ENCODE measurements at places on chromosomes 4 and X.
A peak's percentile ranks its signal among the peaks of the same experiment; 100 is the strongest.

DNA sequence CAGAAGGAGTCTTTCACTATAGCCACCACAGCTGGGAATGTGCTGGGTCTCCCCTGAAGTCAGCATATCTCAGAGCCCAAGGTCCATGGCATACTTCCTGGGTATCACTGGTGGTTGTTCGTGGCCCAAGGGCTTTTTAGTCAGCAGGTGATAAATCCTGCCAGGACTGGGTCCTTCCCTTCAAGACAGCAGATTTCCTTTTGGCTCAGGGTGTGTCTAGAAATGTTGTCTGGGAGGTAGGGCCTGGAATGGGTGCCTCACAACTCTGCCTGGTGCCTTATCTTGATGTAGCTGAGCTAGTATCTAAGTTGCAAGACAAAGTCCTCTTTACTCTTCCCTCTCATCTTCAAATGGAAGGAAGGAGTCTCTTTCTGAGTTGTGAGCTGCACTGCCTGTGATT is 102.4 kb upstream of the TMLHE start:
- no peak for DNase-seq
- no peak overlapping the region for H3K27ac ChIP-seq
- no peaks in the 10 kb centered on the region for H3K36me3 ChIP-seq
- H3K27me3 ChIP-seq = no peaks in the 10 kb centered on the region
- H3K4me3 ChIP-seq = no peak overlapping the region

DNA sequence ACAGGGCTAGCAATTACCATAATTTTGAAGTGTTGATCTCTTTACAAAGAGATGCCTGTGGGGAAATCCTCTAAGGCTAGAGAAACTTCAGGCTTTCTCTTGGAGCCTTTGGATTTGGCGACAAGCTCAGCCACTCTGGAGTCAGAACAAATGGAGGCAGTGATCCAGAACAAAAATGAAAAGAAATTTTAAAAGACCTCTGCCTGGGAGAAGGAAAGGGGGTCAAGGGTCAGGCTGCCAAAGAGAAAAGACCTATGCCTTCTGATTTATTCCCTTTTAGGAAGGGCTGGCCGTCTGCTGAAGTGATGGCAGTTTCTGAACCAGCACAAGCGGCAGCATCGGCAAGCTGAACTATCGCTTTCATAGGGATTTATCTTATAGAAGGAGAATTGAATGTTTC is 140.8 kb upstream of the SFRP2 start:
- no peaks in the 10 kb centered on the region for H3K27me3 ChIP-seq
- no peak overlapping the region for H3K27ac ChIP-seq
- no peaks in the 10 kb centered on the region for H3K4me1 ChIP-seq
- H3K4me3 ChIP-seq = no peak overlapping the region
- DNase-seq = no peak

DNA sequence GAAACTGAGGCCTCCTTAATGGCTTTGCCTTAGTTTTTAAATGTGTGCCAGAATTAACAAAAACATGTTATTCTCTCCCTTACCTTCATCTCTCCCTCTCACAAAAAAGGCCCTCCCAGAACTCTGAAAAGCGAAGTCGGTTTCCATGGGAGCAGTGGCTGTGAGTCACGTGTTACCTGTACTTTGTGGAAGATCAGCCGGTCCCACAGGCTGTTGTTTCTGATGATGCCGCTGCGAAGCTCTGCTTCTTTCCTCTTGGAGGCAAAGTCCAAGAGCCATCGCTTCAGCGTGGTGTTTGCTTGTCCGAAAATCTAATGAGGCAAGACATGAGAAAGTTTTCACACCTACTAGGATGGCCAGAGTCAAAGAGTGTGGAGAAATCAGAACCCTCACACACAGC is 32.5 kb upstream of the CENPU start:
- no peaks in the 10 kb centered on the region for H3K27me3 ChIP-seq
- no peaks in the 10 kb centered on the region for H3K36me3 ChIP-seq
- no peak for DNase-seq
- no peak overlapping the region for H3K4me3 ChIP-seq
- no peak overlapping the region for H3K27ac ChIP-seq

DNA sequence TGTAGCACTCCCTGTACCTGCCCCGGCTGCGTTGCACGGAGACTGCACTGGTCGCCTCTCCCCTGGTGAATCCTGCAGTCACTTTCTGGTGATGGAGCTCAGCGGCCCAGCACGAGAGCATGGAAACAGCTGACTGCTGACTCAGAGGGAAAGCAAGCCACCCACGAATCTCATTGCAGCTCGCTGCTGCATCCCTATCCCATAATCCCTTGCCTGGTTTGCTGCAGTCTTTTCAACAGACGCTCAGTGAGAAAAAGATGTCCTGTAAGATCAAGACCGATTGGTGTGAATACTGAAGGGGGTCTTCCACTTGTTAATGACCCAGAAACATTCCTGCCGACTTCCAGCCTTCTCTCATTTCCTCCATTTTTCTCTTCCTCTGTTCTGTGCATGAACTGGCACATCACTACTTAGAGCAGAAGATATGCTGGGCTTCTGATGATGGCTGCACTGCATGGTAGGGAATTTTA is 52.9 kb downstream of the TRIM2 start:
- no peaks in the 10 kb centered on the region for H3K4me1 ChIP-seq
- no peak for DNase-seq
- no peaks in the 10 kb centered on the region for H3K36me3 ChIP-seq
- no peaks in the 10 kb centered on the region for H3K27me3 ChIP-seq
- no peak overlapping the region for H3K4me3 ChIP-seq
- H3K27ac ChIP-seq = no peak overlapping the region

DNA sequence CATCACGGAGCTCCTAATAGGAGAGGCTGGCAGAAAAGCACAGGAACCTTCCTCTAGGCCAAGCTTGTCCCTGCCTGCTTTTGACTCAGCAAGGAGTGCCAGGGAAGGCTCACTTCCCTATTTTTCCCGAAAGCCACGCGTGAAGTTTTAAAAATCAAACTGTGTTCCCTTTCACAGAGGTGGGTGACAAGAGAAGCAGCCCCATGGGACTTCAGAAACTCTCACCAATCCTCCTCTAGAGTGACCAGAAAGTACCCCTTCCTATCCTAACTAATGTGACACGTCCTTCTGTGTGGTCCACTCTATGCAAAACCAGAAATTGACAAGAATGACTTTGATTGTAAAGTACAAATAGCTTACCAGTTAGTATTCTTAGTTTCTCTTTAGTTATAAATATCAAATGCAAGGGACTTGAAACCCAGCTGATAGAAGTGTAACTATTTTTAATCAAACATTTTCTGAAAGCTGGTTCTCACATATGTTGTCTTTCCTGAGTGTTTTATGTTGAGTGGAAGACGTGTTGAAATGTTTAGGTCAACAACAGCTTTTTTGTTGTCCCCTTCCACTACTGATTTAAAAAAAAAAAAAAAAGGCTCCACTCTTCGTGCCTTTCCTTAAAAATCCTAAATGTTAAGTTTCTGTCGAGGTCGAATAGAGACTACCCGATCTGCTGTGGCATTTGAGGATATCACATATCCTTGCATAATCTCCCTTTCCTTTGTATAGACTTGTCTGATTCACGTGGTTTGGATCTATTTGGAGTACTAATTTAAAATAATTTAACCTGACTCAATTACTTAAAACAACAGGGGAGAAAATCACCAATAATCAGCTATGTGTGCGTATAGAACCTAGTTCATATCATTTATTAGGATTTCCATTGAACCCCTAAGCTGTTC is 42.1 kb downstream of the NFKB1 start:
- H3K36me3 ChIP-seq = no peaks in the 10 kb centered on the region
- no peaks in the 10 kb centered on the region for H3K27me3 ChIP-seq
- H3K27ac ChIP-seq = peak overlapping the region; percentile 73
- peak; percentile 46 for DNase-seq
- peaks cover 53% of the 10 kb centered on the region for H3K4me1 ChIP-seq
- peak overlapping the region; percentile 44 for H3K4me3 ChIP-seq

Measured in MM.1S (cell line).